Renal cortical epithelial cell (primary cell): ENCODE measurements at places on chromosomes 11 and 22.

DNA sequence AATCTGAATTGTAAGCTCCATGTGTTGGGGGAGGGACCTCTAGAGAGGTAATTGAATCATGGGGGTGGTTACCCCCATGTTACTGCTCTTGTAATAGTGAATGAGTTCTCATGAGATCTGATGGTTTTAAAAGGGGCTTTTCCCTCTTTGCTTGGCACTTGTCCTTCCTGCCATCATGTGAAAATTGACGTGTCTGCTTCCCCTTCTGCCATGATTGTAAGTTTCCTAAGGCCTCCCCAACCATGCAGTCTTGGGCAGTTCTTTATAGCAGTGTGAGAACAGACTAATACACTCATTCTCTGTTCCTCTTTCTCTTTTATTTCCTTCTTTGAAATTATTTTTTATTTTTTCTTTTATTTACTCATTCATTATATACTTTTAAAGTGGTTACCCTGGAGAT lies 239.4 kb downstream of the CSNK2A3 start:
- no peak for DNase-seq

- no peak for DNase-seq
Measured at GRCh38 chr11:121105481-121106195, 4.6 kb downstream of the TECTA start.

GRCh38 chr11:65468874-65469333 lies 29.9 kb upstream of the MALAT1 start:
- no peak for DNase-seq

DNA sequence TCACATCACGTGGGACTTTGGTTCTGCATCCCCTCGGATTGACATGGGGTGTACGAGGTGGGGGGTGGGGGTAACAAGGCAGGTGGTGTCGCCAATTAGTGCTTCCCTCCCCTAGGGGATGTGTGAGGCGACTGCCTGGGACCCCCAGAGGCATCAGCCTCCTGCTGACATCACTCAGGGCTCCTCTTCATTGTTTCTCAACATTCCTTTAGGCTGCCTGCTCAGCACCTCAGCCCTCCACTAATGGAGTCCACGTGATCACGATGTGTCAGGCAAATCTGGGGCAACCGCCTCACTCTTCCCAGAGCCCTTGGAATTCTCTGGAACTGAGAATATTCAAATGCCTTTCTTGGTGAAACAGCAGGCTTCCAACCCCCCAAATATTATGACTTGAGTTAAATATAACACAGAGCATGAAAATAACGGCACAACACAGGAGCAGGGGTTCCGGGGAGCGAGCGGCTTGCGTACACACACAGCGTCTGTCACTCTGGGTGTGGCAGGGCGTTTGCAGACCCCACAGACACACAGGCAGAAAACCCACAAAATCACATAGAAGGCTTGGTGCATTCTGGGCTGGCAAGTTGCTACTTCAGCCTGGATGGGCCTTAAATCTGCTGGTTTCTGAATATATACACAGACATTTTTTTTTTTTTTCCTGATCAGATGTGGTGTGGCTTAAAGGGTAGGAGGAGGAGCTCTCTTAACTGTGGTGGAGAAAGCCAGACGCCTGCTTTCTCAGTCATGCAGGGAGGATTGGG lies 170.1 kb upstream of the CADM1 start:
- DNase-seq, result no peak

DNA sequence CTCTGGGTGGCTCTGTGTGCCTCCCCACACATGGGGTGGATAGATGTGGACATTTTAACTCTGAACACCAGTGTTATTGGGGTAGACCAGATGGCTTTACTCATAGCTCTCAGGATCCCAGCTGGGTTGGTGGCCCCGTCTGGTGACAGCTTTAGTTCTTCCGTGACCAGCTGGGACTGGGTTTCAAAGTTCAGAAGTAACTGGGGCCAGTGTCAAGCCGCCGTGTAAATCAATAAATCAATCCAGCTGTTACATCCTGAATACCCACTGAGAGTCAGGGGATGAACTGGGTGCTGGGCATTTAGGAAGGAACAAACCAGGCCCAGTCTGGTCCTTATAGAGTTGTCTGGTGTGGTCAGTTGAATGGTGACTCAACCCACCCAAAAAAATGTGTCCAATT lies 269.4 kb downstream of the CTTN start:
- no peak for DNase-seq

- DNase-seq, result no peak
Measured at GRCh38 chr11:64409278-64409677, 50.3 kb downstream of the RPS6KA4 start.

GRCh38 chr11:95907476-95907875 lies 16.4 kb downstream of the MTMR2 start:
- DNase-seq, result no peak

GRCh38 chr11:28528217-28528616 lies 420.0 kb downstream of the METTL15 start:
- DNase-seq, result no peak

- peak; percentile 69 for DNase-seq
Measured at GRCh38 chr11:96050435-96051182, 126.7 kb upstream of the MTMR2 start.

GRCh38 chr22:21741790-21742189 lies 6.2 kb upstream of the YPEL1 start:
- DNase-seq, result no peak

DNA sequence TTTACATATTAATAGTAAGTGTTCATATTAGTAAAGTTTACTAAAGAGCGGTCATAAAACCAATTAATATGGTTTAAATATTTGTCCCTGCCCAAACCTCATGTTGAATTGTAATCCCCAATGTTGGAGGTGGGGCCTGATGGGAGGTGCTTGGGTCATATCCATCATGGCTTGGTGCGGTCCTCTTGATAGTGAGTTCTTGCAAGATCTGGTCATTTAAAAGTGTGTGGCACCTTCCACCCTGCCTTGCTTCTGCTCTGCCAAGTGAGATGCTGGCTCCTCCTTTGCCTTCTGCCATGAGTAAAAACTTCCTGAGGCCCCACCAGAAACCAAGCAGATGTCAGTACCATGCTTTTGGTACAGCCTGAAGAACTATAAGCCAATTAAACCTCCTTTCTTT lies 54.8 kb upstream of the OLFML1 start:
- DNase-seq, result no peak

DNA sequence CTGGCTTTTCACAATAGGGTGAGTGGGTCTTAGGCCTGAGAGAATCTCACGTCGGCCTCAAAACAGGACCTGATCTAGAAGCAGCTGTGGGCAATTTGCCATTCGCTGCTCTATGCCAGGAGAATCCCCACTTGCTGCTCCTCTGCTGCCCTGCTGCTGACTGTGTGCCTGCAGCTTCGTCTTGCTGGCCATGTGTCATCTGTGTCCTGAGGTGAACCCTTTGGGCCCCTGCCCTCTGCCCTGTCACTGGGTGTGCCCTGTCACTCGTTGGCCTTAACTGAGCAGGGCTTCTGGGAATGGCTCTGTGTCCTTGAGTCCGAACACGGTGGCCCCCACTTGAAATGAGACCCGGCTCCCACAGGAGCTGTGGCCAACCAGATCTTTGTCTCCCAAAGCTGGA lies 6.2 kb downstream of the NAA40 start:
- no peak for DNase-seq

DNA sequence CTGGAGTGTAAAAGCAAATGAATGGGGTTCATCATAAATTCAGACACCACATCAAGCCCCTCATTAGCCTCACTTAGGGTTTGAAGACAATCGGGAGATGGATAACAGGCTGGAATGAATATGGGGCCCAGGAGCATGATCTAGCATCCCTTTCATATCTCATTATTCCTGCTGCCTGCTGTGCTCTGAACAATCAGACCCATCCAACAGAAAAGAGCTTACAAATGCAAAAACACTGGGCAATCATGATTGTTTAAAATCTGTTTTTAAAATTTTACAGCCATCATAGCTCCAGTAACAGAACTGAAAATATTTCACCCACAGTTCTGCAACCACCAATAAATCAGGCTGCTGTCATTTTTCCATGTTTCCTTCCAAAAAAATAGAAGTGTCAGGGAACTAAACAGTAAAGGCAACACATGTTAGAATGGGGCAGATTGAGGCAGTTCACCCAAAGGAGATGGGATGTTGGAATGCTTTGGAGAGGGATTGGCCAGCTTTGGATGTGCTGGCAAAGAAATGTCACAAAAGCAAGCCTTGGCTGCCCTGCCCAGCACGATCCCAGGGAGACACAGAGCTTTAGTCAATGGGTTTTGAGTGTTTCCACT lies 47.8 kb upstream of the BMAL1 start:
- no peak for DNase-seq

- DNase-seq, result no peak
Measured at GRCh38 chr11:84870486-84870885, 756.7 kb downstream of the DLG2 start.

DNA sequence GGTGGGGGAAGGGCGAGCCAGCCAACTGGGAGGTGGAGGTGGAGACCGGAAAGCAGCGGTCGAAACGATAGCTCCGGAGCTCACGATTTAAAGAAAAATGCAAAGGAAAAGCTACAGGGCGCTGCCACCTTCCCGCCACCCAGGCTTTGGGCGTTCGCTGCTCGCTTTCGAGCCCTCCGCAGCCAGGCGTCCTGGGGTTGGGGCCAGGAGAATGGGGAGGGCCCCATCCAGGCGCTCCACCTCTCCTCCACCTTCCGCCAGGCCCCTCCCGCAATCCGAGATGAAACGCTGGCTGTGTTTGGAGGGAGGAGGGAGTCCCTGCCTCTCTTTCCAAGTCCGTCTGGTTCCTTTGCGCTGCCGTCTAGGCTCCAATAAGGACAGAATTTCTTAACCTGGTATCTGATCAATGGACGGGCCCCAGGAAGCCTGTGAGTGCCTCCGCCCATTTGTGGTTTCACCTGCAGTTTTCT lies 483 bp upstream of the ABTB2 start:
- peak; percentile 48 for DNase-seq

- no peak for DNase-seq
Measured at GRCh38 chr22:23622634-23623033, 9.5 kb downstream of the DRICH1 start.

GRCh38 chr11:63901660-63902059 lies 15.3 kb downstream of the RCOR2 start:
- DNase-seq, result no peak

DNA sequence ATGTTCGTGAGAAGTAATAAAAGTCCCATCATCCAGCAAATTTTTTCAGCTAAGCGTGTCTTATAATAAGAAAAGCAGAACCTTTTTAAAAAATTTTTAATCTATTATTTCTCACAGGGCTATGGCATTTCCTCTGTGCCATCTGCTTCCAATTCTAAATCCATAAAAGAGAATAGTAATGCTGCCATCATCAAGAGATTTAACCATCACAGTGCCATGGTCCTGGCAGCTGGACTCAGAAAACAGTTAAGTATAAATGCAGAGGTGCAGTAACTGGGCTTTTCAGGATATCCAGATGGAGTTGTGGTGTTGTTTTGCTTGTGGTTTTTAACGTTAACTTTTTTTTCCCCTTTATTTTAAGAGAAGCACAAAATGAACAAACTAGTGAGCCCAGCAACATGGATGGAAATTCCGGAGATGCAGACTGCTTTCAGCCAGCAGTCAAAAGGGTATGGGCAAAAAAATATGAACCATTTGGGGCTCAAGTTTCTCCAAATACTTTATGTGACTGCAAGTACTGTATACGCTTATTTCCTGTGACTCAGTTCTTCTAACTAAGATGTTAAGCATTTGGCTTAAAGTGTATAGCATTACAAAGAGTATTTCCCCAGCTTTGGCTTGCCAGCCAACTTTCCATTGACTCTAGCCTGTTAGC lies 25.2 kb downstream of the GTF2H1 start:
- DNase-seq, result no peak

DNA sequence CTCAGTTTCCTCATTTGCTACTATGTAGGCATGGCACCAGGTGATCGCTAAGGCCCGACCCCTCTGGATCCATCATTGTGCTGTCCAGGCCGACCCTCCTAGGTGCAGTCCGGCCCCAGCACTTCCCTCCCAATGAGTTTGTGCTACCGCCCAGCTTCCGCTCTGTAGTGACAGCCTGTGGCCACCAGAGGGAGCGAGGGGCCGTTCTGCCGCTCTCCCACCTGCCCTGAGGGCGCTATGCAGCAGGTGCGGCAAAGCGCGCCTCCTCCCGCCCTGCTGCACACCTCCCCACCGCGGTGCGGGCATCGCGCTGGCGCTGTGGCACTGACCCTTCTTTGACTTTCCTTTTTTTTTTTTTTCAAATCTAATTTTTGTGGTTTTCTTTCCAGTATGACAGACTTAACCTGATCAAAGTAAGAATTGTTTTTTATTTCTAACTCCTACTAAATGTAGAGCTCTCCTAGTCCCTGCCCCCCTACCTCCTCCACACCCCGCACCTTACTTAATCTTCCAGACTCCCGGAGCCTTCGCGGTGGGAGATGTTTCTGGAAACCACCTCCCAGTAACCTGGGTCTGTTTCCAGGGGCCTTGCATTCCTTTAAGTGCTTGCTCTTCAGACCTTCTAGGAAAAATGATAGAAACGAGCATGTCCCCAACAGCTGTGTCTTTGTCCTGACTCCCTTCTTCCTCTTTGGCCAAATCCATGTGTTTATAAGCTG lies 73.7 kb downstream of the SCN3B start:
- DNase-seq, result peak; percentile 23

DNA sequence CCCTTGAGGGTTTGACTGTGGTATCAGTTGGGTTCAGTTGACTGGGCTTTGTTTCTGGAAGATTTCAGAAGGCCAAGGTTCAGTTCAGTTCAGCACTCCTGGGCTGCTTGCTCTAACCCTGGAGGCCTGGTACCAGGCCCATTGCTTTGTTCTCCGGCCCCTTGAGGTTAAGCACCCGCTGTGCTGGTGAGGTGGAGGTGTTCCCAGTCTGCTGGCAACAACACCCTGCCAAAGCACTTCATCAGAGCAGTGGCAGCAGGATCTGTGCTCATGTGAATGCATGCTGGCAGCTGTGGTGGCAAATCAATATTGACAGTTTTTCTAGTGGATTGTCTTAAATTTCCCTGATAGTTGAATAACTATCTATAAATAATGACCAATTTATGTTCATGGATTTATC lies 3.8 kb upstream of the SCGB1D1 start:
- no peak for DNase-seq

DNA sequence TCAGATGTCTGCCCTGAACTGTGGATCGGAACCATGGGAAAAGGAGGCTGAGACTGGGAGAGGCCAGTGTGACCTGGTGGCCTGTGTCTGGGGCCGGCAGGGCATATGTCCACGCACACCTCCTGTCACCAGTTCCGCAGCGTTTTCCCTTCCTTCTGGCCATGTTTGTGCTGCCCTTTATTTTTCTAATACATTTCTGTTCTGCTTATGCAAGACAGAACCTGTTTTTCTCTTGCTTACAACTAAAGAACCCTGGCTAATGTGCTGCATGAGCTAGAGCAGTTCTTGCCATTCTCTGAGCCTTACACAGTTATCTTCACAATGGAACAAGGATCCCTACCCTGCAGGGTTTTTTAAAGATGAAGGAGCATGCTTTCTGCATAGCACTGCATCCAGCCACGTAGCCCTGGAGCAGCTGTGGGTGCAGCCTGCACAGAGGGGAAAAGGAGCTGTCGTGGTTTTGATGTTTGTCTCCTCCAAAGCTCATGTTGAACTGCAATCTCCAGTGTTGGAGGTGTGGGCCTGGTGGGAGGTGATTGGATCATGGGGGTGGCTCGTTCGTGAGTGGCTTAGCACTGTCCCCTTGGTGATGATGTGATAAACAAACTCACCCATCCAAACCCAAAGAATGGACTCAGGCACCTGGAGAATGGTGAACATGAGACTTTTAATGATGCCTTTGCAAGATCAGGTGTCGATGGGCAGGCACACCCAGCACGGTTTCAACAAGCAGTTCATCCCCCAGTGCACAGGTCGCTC lies 84.8 kb upstream of the SHANK2 start:
- DNase-seq, result no peak
